ENCODE measurements at places on chromosomes 5 and 9.

DNA sequence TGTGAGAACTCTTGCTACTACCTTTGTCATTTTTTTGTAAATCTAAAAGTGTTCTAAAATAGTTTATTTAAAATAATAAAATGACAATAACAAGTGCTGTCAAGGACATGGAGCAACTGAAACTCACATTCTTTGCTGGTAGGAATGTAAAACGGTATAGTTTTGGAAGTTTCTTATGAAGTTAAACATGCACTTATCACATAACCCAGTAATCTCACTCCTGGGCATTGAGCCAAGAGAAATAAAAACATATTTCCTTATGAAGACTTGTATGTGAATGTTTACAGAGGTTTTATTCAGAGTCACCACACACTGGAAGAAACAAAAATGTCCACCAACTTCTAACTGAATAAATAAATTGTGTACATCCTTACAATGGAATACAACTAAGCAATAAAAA is 46.0 kb upstream of the COL15A1 start:
- DNase-seq = no peak

GRCh38 chr5:133147411-133147810 is 95.6 kb downstream of the HSPA4 start:
- no peak for DNase-seq

DNA sequence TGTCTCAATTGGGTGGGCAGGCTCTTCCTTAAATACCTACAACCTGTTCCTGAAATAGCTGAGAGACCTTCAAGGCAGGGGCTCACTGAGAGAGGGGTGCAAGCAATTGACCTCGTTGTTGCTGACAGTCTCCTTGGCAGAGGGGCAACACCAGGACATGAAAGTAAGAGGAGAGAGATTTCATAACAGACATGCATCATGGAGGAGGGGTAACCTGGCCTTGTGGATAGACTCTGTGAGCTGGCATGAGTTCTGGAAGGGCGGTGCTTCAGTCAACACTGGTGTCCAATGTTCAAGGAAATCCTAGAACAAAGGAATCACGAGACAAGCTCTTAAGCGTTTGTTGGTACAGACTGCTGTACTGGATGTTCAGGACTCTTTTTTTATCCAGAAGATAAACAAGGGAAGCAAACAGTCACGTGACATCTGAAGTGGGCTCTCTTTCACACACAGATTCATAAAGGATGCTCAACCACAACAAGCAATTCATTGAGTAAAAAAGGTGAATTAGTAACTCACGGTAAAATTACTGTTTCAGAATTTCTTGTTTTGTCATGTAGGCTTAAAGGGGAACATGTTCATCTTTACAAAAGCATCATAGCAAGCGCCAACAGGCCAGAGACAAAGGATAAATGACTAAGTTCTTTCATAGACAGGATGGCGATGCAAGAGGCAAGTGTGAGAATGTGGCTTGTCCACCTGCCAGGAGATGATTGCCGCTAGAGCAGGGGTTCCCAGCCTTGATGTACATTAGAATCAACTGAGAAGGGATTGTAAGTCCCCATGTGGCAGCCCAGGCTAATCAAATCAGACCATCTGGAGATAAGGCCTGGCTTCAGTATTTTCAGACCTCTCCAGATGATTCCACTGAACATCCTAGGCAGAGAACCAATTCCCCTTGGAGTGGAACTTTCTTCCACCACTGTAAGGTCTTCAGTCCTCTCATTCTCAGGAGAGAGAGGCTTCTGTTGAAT is 20.7 kb downstream of the ANKRA2 start:
- no peak for DNase-seq

- DNase-seq = no peak
Measured at GRCh38 chr9:80218328-80218727, 646.6 kb downstream of the TLE4 start.

DNA sequence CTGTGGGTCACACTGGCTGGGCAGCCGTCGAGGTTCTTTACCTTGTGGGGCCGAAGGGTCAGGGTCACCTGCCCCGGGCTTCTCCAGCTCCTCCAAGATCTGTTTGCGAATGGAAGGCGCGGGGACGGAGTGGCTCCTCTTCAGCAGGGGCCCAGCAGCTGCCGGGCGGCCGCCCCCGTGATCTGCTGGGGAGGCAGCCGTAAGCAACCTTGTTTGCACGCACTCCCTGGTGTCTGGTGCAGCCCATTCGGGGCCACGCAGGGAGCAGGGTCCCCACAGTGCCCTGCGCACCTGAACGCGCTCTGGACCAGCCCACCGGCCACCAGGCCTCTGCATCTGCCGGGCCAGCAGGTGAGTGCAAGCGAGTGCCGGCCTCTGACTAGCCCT is 34.9 kb downstream of the PNPLA7 start:
- DNase-seq = no peak

DNA sequence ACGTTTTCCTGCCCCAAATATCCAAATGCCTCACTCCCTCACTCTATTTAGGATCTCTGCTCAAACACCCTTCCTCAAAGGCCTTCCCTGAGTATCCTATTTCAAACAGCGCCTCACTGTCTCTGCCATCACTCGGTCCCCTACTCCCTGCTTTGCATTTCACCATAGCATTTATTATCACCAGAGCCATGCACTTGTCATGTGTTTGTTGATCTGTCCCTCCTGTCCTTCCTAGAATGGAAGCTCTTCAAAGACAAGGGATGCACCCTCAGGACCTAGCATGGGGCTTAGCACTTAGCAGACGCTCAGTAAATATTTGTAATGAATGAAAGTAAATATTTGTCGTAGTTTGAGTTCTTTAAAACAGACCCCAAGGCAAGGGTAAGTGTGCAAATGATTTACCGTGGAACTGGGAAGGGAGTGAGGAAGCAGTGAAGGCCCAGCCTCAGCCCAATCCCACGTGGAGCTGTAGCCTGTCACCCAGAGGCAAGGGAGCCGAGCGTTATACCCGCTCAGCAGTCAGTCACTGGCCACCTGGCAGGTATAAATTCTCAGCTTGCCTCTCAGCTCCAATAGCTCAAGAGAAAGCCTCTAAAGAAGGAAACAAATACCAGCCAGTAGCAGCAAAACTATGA is 97.7 kb upstream of the KIF2A start:
- no peak for DNase-seq

GRCh38 chr5:56072863-56073766 is 78.4 kb upstream of the IL6ST start:
- no peak for DNase-seq

- peak; percentile 13 for DNase-seq
Measured at GRCh38 chr5:50553560-50553984, 112.5 kb upstream of the EMB start.

DNA sequence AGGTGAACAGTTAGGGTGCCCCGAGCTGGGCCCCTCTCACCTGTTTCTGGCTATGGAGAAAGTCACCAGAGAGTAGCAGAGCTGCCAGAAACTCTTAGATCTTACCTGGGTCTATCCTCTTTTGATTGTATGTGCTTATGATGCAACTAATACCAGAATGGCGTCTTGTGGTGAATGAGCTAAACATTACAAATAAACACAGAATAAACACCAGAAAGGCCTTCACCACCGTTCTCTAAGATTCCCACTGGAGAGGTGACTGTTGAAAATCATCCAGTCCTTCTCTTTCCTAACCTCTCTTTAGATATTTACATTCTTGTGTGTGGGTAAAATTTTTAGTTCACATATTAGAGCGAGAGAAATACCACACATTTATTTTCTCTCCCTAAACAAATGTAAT is 241.7 kb upstream of the GAS1 start:
- no peak for DNase-seq

DNA sequence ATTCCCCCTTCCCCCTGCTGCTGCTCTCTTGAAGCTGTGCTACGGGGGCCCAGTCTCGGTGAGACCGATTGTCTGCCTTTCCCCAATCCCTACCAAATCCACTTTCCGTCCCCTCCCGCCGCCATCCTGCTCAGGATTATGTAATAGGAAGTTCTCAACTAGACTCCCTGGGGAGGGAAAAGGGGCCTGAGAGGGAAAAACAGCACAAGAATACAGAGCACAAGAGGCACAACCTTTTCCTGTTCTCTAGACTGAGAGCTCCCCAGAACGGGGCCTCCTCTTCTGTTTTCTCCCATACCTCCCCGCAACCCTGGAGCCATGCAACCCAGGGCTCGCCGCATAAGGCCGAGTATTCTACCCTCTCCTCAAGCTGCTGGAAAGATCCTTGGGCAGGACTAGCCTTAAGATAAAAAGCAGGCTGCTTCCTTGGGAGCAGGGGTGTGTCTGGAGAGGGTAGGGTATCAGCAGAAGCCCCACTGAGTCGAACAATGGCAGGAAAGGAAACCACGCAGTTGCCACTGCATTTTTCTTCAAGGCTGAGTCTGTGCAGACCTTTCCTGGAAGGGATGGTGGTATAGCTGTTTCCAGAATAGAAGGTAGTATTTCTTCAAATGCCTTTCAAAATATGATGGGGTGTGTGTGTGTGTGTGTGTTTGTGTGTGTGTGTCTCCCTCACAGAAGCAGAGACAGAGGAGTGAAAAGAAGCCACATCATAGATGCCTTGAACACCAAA is 12.9 kb downstream of the MYORG start:
- DNase-seq = no peak

DNA sequence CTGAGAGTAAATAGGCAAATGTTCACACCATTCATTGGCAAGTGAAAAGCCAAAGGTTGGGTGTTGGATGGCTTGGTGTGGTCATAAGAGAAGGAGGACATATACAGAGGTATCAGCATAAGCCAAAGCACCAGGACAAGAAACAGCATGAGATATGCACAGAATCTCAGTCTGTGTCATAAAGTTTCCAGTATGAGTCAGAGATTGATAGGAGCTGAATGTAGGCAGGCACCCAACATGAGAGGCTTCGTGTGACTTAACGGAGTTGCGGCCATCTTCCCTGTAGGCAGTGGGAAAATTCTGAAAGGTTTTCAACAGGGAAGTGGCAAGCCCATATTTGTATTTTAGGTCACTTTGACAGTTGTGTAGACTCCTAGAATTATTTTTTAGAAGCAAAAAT is 54.5 kb downstream of the SNCAIP start:
- DNase-seq = no peak

DNA sequence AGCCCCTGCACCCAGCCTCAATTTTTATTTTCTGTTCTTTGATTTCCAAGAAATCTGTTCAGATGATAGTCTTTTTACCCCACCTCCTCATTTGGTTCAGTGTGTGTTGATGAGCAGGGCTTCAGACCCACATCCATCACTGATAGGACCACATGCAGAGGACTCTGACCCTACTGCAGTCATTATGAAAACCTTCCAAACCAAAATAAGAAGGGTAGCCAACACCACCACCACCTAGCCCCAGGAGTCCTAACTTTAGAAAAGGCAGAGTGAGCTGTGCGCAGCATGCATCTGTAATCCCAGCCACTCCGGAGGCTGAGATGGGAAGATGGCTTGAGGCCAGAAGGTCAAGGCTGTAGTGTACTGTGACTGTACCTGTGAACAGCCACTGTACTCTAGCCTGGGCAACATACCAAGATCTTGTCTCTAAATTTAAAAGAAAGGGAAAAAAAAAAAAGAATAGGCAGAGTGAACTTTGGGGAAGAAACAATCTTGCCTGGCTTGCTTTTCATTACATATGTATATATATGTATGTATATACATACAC is 13.0 kb downstream of the CDKN2AIPNL start:
- DNase-seq = no peak

DNA sequence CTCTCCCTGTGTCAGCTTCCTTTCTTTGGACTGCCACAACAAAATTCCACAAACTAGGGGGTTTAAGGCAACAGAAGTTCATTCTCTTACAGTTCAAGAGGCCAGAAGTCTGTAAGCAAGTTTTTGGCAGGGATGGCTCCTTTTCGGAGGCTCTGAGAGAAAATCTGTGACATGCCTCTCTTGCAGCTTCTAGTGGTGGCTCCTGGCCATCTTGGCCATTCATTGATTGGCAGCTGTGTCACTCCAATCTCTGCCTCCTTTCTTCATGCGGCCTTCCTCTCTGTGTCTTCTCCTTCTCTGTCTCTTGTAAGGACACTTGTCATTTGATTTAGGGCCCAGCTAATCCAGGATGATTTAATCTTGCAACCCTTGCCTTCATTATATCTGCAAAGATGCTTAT is 2.0 kb upstream of the NEUROG1 start:
- DNase-seq = no peak

GRCh38 chr9:99726758-99727157 is 94.9 kb upstream of the NR4A3 start:
- DNase-seq = no peak

- DNase-seq = no peak
Measured at GRCh38 chr9:135086597-135087488, 625 bp upstream of the OLFM1 start.

DNA sequence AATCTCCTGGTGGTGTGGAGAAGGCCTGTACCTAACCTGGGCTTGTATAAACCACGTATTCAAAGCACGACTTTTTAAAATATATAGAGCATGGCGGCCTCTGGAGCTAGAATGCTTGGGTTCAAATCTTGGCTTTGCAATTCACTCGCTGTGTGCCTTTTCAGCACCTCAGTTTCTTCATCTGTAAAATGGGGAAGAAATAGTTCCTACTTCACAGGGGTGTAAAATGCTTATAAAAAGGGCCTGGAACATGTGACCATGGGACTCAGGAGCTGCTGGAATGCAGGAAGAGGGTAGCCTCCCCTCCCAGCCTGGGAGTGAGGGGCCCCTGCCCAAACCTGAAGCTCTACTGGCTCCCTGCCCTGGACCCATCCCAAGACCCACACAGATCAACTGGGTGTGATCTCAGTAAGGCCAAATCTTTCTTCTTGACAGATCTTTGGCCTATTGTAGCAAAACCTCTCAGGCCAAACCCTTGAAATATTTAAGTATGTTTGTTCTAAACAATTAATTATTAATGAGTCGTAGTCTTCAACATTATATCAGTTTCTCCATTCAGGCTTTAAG is 269.0 kb downstream of the ZSWIM6 start:
- no peak for DNase-seq

GRCh38 chr9:33155393-33155792 is 11.7 kb downstream of the B4GALT1 start:
- DNase-seq = no peak

GRCh38 chr9:2771087-2771486 is 53.8 kb downstream of the KCNV2 start:
- no peak for DNase-seq

- DNase-seq = no peak
Measured at GRCh38 chr9:121997791-121998190, 95.3 kb downstream of the TTLL11 start.

- no peak for DNase-seq
Measured at GRCh38 chr5:80260461-80260860, 4.6 kb upstream of the SERINC5 start.

- DNase-seq = no peak
Measured at GRCh38 chr9:14746626-14747025, 24.1 kb upstream of the CER1 start.

DNA sequence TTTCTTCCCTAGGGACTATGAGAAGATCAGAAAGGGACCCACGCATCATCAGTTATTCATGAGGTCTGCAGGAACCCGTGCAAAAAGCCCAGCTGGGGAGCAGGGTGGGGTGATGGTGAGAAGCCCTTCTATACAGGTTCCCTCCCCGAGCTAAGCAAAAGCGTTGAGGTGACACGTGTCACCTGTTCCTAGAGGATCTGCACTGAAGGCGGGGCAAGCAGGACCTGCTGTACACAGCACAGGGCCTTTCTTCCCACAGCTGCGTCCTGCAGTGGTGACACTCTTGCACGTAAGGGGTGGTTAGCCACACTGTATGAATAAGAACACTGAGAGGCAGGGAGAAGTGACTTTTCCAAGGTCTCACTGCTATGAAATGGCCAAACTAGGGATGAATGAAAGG is 37.2 kb upstream of the SH3PXD2B start:
- no peak for DNase-seq

Measured in CD4-positive, alpha-beta T cell treated with Interleukin-12 subunit alpha and Interleukin-12 subunit beta, for 1 hour (primary cell).